ENCODE measurements at places on chromosomes 11 and 22.

- DNase-seq, result no peak
These were observed 59.2 kb downstream of the BARX2 start for GRCh38 chr11:129434641-129435498.

DNA sequence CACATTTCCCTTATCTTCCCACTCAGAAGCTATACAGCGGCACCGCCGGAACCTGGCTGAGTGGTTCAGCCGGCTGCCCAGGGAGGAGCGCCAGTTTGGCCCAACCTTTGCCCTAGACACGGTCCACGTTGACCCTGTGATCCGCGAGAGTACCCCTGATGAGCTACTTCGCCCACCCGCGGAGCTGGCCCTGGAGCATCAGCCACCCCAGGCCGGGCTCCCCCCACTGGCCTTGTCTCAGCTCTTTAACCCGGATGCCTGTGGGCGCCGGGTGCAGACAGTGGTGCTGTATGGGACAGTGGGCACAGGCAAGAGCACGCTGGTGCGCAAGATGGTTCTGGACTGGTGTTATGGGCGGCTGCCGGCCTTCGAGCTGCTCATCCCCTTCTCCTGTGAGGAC is 4.9 kb downstream of the NLRX1 start:
- DNase-seq, result no peak

GRCh38 chr11:70097783-70098563 is 19.9 kb downstream of the ANO1 start:
- DNase-seq, result no peak

DNA sequence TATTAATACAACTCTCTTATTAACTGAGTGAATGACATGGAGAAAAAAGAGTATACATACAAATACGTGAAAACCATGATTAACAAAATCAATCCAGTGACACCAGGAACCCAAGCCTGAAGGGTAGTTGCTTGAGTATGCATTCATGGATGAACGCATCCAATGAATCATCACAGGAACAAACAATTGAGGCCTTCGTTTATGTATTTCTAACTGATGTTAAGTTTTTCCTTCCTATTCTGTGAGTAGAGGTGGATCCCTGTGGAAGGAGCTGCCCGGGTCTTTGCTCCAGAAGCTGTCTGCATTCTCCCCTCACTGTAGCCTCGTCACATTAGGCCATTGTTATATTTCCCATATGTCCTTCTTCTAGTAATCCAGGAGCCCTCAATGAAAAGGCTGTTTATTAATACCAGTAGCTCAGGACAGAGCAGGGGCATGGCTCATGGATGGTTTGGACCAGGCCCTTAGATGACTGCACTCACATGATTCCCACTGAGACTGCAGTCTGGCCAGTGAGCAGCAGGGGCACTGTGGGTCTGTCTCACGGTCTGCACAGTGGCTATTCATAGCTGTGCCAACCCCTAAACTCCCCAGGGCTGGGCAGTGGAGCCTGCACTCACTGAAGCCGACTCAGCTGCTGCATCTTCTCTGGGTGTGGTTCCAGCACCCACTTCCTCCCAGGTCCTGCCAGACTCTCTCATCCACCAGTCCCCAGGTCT is 128.1 kb upstream of the TOP3B start:
- no peak for DNase-seq

DNA sequence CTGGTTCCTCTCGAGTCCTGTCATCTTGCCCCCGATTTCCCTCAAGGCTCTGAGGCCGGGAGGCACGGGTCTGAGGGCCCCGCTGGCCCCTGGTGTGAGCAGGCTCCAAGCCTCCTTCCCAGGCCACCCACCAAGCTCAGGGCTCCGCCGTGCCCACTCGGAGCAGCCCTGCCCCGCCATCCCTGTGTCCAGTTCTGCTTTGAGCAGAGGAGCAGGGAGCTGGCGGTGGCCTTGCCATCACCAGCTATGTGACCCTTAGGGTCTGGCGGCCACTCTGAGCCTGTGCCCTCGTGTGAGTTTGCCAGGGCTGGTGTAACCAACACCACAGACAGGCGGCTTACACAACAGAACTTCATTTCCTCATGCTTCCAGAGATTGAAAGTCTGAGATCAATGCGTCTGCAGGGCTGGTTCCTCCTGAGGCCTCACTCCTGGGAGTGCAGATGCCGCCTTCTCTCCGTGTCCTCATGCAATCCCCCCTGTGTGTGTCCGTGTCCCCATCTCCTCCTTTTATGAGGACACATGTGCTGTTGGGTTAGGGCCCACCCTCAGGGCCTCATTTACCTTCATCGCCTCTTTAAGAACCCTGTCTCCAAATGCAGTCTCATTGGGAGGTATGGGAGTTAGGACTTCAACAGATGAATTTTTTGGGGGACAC is 36.5 kb upstream of the CELSR1 start:
- peak; percentile 31 for DNase-seq

- no peak for DNase-seq
These were observed 8.4 kb downstream of the XBP1 start for GRCh38 chr22:28791841-28792490.

DNA sequence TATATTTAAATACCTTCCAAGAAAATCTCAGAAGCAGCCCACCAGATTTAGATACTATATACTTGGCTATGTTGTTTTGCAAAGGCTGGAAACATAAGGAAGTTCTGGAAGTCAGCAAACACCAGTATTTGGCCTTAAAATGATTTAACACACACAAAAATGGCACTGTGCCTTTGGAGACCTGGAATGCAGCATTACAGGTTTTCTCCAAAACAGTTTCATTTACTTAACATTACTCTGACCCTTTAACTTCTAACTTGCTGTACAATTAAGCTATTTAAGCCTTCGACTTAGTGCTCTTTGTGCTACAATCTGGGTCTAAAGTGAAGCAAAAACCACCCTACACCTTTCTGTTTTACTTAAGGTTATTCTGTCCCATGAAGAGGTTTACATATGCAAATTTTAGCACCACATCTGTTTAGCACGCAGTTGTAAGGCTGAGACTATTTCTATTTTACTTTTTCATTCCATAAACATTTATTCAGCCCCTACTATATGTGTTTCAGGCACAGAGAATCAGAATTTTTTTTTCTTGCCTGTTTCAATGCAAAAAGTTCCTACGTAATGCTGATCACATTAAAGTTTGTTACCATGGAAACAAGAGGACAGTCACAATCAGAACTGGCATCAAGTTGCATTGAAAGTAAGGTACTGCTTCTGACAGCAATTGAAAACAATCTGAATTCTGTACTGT is 70.3 kb downstream of the MAML2 start:
- no peak for DNase-seq

DNA sequence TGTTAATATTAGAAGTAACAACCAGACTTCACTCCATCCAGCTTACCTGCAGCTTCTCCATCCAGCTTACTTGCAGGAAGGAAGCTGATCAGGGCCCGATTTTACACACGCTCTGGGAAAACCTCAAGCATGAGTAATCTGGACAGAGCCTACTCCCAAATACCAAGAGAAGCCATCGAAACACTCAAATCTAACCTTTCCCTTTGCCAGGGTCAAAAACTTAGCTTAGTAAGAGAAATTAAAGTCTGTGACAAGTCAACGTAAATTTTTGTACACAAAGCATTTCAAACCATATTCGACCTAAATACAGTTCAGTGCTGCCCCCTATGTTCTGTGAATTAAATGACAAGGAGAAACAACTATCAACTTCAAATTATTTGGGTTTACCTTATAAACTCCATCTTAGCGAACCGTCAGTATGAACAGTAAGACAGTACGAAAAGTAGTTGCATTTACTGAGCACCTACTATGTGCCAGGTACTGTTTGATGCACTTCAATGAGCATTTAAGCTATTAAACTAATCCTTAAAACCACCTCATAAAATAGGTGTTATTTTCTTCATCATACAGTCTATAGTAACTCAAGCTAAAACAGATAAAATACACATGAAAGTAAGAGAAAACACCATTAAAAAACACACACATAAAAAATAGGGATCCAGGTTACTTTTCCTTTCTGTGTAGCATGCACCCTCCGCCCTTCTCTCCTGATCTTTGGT is 36.9 kb downstream of the ARFGAP3 start:
- peak; percentile 3 for DNase-seq
